ENCODE measurements at places on chromosomes 4 and X.

GRCh38 chr4:25938787-25939186 lies 24.8 kb downstream of the SMIM20 start:
- DNase-seq: no peak

- DNase-seq: no peak
Observed at GRCh38 chrX:124231451-124231759, 101.1 kb upstream of the TEX13D start.

DNA sequence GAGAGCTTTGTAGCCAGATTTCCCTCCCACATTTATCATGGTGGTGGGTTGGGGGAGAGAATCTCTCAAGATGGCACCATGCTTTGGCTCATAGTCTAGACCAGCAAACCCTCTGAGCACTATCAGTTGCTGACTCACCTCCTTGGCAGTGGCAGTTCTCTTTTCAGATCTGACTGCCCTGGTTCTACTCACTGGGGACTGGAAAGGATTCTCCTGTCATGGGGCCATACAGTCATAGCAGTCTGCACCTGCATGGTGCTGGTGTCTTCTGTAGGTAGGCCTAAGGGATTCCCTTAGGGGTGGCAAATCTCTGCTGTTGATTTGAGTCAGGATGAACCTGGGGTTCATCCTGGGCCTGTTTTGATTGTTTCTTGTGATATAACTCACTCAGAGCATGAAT lies 2.6 kb downstream of the TEX13B start:
- no peak for DNase-seq

DNA sequence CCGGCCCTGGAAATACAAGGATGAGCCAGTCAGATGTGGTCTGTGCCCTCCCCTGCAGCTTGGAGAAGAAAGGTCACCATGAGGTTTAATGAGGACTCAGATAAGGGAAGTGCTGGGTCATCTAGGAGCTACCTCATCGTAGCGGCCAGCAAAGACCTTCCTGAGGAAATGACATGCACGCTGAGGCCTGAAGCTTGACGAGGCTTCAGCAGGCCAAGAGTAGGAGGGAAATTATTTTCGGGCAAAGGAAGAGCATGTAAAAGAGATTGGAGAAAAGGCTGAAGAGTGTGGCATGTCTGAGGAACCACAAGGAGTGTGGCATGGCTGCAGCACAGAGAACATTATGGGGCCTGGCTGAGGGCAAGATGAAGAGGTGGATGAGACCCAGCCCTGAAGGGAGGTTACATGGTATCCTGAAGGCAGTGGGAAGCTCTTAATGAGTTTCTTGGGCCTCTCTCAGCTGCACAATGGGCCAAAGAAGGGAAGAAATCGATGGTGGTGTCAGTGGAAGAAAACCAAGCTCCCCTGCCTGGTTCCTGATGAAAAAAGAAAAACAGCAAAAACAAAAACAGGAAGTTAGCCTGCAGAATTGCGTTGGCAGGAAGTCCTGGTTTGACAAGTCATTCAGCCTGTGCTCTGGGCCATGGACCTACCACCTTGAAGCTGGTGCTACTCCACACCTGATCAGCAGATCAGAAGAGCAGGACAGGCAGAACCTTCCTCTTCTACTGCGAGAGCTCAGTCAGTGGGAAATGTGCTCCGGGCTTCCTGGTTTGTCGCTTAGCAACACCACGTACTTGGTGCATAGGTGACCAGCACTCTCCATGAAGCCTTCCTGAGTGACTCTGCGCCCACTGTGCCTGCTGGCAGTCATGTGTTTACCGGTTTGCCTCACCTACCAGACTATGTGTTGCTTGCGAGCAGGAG lies 134.5 kb upstream of the KLF3 start:
- DNase-seq: no peak

DNA sequence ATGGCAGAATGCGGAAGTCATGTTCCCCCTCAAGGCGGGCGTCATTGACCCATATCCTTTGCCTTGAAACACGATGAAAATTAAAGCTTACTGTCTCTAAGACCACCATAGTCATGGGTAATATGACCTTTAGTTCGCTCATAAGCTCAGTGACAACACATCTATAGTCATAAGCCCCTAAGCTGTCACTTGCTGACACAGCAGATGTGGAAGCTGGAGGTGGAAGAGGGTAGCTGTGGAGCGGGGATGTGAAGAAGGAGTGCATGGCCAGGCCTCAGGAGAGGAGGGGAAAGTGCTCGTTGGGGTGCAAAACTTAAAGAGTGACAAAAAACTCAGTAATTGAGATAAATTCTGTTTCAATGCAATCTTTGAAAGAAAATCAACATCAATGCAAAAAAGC lies 134.0 kb upstream of the PDLIM3 start:
- no peak for DNase-seq

GRCh38 chrX:109830157-109830703 lies 97.2 kb upstream of the ACSL4 start:
- DNase-seq: no peak

Measured in DMS 273 treated with DMSO at 0.1 percent for 48 hours (cell line).